Activated naive CD8-positive, alpha-beta T cell treated with anti-CD3 and anti-CD28 coated beads for 36 hours (primary cell): ENCODE measurements at places on chromosomes 2 and 18.
A peak's percentile ranks its signal among the peaks of the same experiment; 100 is the strongest.

GRCh38 chr2:119688616-119689015, 9.6 kb downstream of the TMEM177 start:
- DNase-seq, result no peak

- DNase-seq, result no peak
Measured at GRCh38 chr18:52451851-52452250, 111.9 kb downstream of the DCC start.

GRCh38 chr18:3654442-3655253, 204.7 kb downstream of the TGIF1 start:
- no peak for DNase-seq

DNA sequence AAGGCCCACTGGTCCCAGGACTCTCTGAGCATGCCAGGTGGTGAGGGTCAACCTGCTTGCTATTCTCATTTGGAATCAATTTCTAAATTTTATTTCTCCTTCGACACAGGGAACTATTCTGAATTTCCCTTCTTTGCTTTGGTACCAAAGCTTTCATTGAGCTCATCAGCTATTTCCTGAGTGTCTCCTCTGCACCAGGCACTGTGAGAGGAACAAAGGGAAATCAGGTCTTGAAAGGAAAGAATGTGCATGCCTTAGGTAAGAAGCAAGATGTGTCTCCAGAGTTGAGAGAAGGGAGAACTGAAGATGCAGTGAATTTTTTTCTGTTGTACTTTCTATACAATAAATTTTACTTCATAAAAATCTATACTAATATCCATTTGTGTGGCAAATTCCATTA, 17.9 kb downstream of the SPATS2L start:
- DNase-seq, result no peak

DNA sequence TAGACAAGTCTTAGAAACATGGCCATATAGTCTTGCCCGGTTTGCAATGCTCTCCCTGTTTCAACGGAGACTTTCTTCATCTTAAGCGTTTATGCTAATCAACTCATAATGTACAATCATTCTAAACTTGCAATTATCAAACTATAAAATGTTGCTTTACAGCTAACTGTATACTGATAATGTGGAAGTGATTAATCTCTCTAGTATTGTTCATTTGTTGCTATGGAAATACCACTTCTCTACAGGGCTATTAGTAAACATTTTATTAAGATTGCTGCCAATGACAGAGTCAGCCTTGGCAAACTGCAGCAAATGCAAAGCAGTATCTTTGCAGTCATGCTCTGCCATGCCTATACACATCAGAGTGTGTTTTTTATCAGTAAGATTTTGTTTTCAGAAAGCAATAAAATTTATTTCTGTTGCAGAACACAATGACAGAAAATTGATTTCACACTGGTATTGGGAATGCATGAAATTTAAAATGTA, 1201.8 kb upstream of the CDH2 start:
- no peak for DNase-seq

- no peak for DNase-seq
Measured at GRCh38 chr2:159468257-159468656, 148.1 kb downstream of the BAZ2B start.

DNA sequence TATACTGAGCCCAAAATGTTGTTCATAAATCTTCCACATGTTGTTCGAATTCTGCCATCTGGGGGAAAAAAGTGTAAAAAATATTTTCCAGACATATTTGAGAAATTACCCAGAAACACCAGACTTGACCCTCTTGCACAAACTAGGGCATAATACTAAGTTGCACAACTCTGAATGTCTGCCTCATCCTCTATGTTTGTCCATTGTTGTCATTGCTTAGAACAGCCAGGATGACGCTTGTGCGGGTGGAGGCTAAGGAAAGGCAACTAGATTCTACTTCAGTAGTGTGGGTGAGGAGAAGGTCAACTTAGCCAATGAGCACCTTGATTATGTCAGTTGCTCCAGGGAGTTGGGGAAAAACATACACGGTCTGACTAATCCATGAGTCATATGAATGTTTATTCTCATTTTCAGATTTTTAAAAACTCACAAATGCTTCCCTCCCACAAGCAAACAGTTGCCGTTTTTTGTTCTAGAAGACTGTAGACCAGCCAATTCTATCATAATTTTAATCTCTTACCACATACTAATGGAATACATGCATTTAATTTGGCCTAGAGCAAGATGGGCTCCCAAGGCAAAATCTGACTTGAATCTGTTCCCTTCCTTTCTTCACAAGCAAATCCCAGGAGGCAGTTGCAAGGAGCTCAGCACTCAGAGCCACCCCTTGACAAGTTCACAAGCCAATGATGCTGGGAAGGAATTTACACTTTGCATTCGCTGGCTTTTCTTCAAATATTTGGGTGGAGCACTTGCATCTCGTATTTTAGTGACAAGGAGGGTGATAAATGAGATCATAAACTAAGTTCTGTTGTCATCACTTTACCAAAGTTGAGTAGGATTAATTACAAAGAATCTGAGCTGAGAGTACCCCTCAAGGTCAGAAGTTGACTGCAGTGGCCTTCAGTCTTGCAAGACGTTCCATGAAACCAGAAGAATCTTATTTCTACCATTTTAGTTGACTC, 163.2 kb upstream of the TWIST2 start:
- DNase-seq, result peak; percentile 14
